Uterine smooth muscle cell (primary cell): ENCODE measurements at places on chromosomes 5 and 9. TPM values are rescaled to one million over a fixed set of nuclear protein-coding genes. Genes with fewer than 3 reads are reported as not detected.

Gene CATSPER3
- total RNA-seq: 0.12 and 0.22 TPM in 2 replicates

Gene SGCD
- 3.7 and 4.0 TPM in 2 replicates for total RNA-seq

Gene C1QTNF3
- 1.00 and 1.4 TPM in 2 replicates for total RNA-seq

Gene SYNPO
- total RNA-seq: 0.50 and 0.89 TPM in 2 replicates

Gene FCHO2
- total RNA-seq: 9.5 and 13.9 TPM in 2 replicates

Gene BNC2
- total RNA-seq: 31.4 and 33.9 TPM in 2 replicates

Gene ENHO
- not detected in 2 replicates for total RNA-seq

Gene PCDHB9
- under 0.01 TPM in 2 replicates for total RNA-seq
